ENCODE measurements at places on chromosomes 1 and 21. TPM values are rescaled to one million over a fixed set of nuclear protein-coding genes. Genes with fewer than 3 reads are reported as not detected.

HUNK gene
- not detected for polyA plus RNA-seq

TNFRSF25 gene
- not detected for polyA plus RNA-seq

OR2T6 gene
- not detected for polyA plus RNA-seq

PTPN7 gene
- polyA plus RNA-seq, result 120 TPM

TRMT1L gene
- 27.8 TPM for polyA plus RNA-seq

WNT4 gene
- polyA plus RNA-seq, result not detected

SYDE2 gene
- 0.87 TPM for polyA plus RNA-seq

SPRR5 gene
- polyA plus RNA-seq, result not detected

RORC gene
- not detected for polyA plus RNA-seq

MROH7 gene
- not detected for polyA plus RNA-seq

GRCh38 chr1:79760531-79760930, 754.0 kb upstream of the ADGRL4 start:
- no peak for DNase-seq

GRCh38 chr1:82947278-82947677, 1051.7 kb downstream of the TTLL7 start:
- no peak for DNase-seq

GRCh38 chr1:225527575-225527974, 99.7 kb upstream of the LBR start:
- no peak for DNase-seq

DNA sequence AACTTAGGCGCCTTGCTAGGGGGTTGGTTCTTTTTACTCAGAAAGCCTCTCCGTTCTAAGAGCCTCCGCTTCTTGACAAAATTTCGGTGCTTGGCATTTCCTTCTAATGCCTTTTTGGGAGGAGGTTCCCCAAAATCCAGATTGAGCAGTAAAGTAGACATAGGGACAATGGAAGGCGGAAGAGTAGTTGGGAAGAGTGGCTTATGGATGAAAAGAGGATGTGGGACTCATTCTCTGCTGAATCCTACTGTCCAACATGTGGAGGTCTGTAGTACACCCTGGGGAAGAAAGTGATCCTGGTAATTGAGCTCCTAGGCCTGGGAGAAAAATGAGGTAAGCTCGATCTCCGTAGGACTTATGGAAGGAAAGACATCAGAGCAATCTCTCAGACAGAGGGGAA, 777 bp upstream of the METTL25B start:
- no peak for DNase-seq

DNA sequence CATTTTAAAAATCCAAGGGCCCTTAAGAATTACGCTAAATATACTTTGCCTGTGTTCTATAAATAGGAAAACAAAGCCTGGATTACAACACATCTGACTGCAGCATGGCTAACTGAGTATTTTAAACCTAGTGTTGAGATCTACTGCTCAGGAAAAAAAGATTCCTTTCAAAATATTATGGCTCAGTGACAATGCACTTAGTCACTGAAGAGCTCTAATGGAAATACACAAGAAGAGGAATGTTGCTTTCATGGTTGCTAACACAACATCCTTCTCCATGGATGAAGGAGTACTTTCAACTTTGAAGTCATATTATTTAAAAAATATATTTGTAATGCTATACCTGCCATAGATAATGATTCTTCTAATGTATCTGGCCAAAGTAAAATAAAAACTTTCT, 248.3 kb upstream of the NEGR1 start:
- DNase-seq, result no peak

GRCh38 chr1:9121496-9122409, 7.1 kb downstream of the GPR157 start:
- DNase-seq, result peak; percentile 71

DNA sequence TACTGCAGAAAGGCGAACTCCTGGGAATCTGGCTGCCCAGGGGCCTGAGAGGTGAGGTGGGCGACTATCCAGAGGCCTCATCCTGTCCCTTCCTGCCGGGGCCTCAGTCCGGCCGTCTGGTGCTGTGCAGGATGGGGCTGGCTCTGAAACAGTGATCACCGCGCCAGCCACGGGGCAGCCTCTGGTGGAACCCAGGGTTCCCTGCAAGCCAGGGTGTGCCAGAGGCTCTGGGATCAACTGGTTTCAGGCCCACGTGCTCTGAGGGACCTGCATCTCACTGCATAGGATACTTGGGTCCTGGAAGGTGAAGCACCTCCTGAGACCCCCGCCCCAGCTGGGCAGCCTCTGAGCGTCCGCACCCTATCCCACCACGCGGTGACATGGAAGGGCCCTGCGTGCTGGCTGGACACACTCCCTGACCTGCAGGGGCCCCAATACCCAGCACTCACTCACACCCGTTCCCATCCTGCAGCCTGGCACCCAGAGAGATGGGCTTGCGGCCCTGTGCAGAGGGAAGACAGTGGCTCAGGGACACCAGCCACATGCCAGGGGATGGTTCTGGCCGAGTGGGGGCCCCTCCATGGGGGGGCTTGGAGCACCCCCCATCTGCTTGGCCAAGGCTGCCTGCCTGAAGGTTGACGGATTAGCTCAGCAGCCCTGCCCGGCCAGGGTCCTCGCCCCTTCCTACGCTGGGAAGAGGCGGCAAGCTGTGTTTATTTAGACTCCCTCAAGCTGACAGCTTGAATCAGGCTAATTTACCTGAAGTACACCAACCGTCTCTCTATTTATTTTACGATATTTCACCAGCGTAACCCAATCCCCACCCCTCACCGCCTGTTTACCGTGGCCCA, 64.3 kb upstream of the TTC34 start:
- DNase-seq, result no peak

DNA sequence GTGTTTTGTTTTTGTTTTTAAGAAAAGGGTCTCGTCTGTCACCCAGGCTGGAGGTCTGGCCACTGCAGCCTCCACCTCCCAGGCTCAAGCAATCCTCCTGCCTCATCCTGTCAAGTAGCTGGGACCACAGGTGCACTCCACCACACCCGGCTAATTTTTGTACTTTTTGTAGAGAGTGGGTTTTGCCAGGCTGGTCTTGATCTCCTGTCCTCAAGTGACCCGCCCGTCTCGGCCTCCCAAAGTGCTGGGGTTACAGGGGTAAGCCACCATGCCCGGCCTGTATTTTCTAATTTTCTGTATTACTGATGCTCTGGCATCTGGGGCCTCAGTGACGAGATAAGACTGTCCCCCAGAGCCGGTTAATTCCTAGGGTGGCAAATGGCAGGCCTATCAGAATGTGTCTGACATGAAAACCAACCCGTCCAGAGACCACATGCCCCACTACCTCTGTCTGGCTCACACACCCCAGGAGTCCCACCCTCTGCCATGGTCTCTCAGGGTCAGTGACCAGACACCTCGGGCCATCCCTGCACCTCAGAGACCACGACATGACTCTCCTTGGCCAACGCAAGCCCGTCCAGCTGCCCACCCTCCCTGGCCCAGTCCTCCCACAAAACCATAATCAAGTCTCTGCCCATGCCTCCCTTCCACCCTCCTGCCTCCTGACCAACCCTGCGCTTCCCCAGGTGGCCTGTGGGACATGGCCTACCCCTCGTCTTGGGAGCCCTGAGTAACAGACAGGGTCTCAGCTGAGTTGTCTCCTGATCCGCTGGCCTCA, 12.5 kb downstream of the NPHP4 start:
- DNase-seq, result no peak

DNA sequence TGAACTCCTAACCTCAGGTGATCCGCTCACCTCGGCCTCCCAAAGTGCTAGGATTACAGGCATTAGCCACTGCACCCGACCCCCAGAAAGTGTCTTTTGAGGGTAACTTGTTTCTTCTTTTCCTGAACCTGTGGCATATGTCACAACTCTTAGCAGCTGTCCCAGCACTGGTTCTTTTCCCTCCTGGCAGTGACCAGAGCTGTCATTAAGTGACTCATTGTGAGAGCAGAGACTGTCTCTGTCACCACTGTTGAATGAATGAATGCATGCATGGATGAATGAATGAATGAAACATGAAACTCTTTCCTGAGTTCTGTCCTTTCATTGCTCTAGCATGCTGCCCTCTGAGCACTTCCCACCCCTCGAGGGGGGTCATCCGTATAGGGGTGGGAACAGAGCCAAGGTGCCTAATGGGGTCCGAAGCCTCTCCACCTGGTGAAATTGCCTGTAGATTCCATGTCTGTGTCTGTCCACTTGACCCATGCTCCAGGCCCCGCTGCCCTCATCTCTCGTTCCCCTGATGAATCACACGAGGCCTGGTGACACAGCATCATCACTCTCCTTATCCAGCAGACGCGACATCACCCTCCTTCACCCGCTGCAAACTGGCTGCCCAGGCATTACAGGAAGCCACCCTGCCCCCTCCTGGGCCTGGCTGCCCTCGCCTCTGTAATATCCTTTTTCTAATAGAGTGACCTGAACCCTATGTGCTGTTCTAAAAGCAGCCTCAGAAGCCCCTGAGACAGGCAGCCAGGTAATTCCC, 75.0 kb downstream of the IGSF21 start:
- DNase-seq, result no peak

GRCh38 chr1:232675898-232676297, 46.0 kb upstream of the SIPA1L2 start:
- DNase-seq, result no peak

DNA sequence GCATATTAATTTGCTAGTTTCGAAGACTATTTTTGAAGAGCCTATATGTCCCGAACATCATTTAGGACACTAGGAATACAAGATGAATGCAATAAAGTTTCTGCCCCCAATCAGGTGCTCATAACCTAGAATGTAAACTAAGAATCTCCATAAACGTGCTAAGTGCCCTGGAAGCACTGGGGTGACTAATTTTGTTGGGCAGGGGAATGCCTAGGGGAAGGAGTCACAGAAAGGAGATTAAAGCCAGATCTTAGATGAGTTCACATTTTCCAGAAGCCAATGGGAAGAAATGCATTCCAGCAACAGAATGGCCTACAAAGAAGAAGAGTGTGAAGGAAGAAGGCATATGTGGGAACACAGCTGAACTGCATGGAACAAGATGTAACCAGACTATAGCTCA, 19.5 kb downstream of the SCYL3 start:
- DNase-seq, result no peak

DNA sequence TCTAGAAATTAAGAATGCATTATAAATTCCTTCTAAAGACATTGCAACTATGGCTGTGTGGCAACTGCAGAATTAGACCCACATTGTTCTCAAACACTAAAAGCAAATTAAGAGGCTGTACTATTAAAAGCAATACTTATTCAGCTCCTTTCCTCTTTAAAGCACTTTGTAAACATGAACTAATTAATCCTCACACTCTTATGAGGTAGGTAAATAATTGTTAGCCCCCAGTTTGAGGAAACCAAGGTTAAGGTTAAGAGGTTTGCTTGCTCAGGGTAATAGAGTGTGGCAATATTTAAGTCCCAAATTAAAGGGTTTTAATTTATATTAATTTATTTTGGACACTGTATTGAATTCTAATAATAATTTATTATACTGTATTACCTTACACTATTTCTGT, 553.8 kb downstream of the LRRIQ3 start:
- no peak for DNase-seq

DNA sequence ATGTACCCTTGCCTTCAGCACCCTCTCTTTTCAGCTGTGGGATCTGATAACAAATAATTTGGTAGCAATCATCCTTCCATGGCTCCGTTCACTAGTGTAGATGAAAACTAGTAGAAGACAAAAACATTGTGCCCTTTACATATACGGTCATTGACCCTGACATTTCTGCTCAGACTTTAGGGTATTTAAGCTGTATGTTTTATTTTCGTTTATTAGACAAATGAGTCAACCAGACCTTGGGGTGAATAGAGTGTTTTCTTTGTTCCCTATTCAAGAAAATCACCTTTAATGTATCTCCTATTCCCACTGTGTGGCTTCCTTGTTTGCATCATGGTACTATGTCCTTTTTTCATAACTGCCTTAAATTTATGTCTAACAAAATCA, 187.3 kb downstream of the VAV3 start:
- DNase-seq, result peak; percentile 13

- DNase-seq, result no peak
Measured at GRCh38 chr1:109923946-109924275, 13.3 kb downstream of the CSF1 start.

DNA sequence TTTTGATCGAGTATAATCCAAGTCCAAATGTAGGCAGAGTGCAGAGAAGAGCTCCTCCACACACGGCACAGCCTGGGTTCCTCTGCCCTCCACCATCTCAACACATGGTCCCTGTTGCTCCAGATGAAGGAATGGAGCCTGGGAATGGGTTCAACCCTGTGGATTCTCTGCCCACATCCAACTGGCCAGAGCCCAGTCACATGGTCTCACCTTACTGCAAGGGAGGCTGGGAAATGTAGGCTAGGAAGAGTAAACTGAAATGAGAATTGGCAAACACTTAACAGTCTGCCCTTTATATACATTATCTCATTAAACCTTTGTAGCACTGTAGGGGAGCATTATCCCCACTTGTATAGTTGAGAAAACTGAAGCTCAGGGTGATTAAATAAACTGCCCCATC, 60.1 kb upstream of the RAB4A start:
- DNase-seq, result no peak

- no peak for DNase-seq
Measured at GRCh38 chr1:44019466-44019948, 11.8 kb downstream of the SLC6A9 start.

- no peak for DNase-seq
Measured at GRCh38 chr1:20182415-20182814, 3.5 kb upstream of the UBXN10 start.

- DNase-seq, result no peak
Measured at GRCh38 chr1:230464671-230465070, 38.5 kb upstream of the PGBD5 start.

DNA sequence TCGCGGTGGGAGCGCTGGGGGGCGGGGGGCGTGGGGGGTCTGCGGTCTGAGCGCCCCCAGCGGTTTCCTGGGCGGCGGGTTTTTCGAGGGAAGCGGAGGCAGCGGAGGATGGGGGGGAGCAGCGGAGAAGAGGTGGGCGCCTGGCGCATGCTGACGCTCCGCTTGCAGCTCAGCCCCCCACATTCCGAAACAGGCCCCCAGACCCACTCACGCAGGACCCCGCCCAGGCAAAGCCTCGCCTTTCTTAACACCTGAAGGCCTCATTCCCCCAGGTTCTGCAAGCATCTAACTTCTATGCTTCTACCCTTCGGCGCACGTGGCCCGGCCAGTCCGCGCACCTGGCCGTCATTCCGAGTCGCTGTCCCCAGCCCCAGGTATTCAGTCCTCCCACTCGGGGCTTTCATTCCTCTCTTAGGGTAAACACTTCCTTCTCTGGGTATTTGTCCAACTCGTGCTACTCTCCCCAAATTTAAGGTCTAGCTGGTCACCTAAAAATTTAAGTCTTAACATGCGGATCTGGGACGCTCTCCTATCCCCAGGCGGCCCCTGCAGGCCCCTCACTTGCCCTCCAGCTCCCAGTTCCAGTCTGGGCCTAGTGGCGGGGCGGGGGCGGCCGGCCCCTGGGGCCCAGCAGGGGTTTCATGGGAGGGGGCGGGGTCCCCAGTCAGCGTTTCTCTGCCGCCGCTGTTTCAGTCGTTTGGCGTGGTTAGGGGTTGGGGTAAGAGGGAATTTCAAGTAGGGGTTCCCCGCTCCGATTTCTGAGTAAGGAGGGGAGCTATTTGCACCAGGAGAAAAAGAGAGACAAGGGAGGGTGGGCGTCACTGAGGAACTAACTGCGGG, 2.8 kb upstream of the ZBTB7B start:
- DNase-seq, result no peak

DNA sequence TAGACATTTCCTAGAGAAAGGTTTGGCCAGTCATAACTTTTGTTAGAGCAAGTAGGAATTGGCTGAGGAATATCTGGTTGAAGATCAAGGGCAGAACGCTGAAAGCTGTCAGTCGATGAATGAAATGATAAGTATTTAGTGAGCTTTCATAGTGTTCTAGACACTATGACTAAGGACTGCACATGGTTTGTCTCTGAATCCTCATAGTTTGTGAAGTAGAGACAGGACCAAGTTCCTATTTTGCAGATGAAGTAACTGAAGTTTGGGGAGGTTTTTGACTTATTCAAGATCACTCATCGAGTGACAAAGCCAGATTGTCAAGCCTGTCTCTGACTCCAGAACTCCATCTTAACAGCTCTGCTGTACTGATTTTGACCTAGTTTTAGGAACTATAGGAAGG, 4.7 kb downstream of the ELOA start:
- no peak for DNase-seq
